ENCODE measurements at places on chromosomes 11 and 22.

- no peak for DNase-seq
Measured at GRCh38 chr11:124724979-124725718, 14.6 kb upstream of the NRGN start.

DNA sequence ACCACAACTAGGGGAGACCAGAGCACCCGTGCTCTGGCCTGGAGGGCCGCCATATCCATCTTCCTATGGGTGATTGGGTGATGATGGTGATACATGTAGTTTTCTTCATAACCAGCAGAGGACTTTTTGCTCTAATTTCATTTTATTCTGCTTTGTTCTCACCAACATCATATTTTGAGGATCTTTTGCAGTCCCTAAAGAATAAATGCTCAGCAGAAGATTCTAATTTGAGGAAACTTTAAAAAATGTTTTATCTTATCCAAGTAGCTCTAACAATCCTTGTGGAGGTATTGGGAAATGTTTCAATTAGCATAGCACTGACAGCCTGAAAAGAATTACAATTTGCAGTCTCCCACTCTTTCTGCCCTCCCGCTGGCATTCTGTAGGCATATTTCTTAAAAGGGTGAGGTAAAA is 544.0 kb downstream of the NTM start:
- no peak for DNase-seq

- no peak for DNase-seq
Measured at GRCh38 chr22:45335021-45335818, 25.5 kb downstream of the FAM118A start.

DNA sequence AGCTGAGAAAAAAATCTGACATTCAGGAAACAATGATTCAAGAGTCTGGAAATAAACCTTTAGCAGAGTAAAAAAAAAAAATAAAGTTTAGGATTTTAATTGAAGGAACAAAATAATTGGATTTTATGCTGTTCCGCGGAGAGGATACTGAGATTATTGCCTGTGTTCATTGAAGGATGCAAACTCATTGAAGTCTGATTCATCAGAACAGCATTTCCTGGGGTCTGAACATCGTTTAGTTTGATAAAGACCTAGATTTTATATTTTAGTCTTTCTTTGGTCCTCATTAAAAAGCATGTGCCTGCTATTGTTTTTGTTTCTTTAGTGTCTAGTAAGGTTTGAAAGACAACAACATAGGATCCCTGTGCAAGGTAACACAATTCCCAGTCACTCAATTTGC is 4.5 kb downstream of the TLCD5 start:
- DNase-seq, result no peak

GRCh38 chr11:11592146-11592684 is 29.6 kb downstream of the GALNT18 start:
- no peak for DNase-seq

DNA sequence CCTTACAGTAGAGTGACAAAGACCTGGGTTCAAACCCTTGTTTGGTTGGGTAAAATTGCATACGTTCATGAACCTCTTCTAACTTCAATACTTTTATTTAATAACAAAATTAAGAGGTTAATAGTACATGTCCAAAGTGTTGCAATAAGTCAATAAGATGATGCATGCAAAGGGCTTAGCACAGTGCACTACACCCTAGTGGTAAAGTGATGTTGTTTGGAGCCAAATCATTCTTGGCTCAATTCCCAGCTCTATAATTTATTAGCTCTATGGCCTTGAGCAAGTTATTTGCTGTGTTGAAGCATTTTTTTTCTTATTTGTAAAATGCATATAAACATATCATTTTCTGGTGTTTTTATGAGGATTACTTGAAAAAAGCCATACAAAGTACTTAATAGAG is 945.3 kb downstream of the LRRC4C start:
- peak; percentile 4 for DNase-seq

- no peak for DNase-seq
Measured at GRCh38 chr22:43330178-43331068, 12.7 kb downstream of the SCUBE1 start.

DNA sequence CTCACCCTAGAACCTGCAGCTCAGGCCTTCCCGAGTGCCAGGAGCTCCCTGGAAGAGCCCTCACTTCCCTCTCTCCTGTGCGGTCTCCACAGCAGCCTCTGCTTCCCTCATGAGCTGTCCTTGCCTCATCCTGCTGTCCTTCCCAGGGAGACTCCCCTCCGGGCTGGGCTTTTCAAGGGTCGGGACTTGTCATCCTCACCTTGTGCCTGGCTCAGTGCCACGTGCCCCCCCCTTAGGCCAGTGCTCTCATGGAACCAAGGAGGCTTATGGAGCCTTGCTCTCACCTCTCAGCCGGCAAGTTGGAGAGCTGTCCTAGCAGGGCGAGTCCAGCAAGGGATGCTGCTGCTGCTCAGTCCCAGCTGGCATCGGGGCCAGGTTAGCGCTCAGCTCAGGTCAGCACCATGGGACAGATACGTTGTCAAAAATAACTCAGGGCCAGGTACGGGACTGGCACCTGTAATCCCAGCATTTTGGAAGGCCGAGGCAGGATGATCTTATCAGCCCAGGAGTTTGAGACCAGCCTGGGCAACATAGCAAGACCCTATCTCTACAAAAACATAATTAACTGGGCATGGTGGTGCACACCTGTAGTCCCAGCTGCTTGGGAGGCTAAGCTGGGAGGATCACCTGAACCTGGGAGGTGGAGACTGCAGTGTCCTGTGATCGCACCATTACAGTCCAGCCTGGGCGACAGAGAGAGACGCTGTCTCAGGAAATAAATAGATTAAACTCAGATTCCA is 13.6 kb downstream of the CTTN start:
- no peak for DNase-seq

DNA sequence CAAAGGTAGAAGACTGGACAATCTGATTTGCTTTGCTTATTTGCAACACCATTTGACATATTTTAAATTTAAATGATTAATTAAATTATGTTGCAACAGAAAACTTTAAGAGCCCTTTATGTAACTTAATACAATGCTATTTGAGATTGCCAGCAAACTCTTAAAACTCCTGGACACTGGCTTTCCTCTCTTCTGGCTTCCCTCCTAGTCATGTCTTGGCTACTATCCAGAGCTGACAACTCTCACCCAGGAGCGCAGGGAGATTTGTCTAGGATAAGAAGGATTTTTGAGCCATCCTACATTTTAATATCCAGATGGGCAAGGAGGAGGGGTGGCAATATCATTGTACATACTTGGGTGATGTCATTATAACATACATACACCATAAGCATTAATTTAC is 134.3 kb downstream of the ELP4 start:
- peak; percentile 39 for DNase-seq

DNA sequence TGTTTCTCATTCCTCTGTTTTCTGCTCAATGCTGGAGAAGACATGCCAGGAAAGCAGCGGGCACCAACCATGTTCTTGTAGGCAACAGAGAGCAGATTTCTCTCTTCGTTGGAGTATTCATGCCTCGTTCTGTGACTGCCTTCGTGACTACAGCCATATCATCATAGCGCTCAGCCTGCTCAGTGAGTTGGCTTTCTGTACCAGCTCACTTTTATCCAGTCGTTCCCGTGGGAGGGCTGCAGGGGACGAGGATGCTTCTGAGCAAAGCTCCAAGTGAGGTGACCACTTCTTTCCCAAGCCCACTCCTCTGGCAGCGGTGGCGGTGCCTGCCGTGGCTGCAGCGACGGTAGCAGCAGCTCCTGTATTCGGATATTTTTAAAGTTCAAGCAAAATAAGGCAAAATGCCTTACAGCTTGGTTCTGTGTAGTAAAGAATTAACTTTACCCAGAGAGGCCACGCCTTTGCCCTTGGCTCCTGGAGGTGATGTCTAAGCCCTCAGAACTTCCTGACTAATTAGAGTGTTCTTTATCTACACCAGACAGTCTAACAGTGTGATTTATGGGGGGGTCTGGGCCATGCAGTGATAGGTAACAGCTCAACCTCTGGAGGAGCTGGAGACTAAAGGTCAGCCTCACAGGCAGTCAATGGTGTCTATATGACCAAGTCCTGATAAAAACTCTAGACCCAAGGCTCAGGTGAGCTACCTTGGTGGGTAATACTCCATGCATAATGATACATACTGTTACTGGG is 35.3 kb downstream of the LDHAL6A start:
- DNase-seq, result no peak

- DNase-seq, result peak; percentile 12
Measured at GRCh38 chr11:10693509-10694081, at the start of gene IRAG1. Gene IRAG1, minus strand, starts transcription at chr11:10693755. Its CDS starts 153 bp downstream, at chr11:10693602.

DNA sequence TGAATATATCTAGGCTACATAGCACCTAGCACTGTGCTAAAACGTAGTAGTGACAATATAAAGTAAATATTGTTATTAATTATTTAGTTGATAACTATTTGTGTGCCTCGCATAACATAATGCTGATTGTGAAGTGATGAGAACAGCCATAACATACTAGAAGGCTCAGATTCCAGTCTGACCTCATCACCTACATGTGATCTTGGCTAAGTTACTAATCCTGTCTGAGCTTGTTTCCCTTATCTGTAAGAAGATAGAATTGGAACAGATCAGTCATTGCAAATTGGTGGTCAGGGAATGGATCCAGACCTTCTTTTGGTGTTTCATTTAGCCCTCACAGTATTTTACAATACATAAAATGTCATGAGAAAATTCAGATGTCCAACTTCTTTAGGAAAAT is 103.4 kb upstream of the SEZ6L start:
- no peak for DNase-seq

DNA sequence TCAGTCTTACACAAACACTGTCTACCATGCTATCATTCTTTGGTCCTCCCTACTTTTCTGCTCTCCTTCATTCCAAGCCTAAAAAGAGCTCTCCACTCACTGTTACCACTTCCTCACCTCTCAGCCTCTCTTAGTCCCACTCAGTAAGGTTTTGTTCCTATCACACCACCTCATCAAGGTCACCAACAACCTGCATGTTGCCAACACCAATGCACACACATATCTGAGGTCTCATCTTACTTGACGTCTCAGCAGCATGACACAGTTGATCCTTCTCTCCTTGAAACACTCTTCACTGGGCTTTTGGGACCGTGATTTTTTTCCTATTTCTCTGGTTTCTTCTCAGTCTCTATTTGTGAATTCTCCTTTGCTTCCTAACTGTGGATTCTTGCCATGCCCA is 8.1 kb downstream of the PISD start:
- no peak for DNase-seq

- no peak for DNase-seq
Measured at GRCh38 chr11:46913484-46913883, 4.9 kb downstream of the LRP4 start.

DNA sequence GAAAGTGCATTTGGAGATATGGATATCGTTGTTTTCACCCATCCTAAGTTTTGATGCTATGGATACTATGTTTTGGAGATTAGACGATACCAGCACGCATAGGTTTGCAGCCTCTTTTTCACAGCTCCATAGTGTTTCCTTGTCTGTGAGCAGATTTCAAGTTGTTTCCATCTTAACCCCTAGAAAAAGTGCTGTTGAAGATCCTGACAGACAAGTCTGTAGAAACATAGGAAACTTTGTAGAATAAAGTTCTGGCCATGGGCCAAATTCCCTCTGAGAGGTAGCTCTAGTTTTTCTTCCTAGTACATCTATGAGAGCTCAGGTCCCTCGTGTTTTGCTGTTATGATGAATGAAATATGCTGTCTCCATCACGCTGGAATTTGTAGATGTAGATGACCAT is 32.4 kb downstream of the ST3GAL4 start:
- DNase-seq, result no peak

DNA sequence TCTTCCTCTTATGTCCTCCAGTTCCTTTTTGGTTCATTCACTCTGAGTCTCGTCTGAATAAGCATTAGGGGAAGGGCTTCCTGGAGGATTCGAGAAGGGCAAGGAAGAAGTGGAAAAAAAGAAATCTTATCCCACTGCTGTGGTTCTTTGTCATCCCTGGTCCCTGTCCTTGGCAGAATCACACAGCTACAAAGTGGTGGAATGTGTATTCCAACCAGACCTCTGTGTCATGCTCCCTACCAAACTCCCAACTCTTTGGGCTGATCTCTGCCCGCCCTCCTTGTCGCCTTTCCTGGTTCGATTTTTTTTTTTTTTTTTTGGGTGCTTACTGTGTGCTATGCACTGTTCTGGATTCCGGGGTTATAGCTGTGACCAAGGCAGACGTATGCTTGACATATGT is 61.0 kb downstream of the TEAD1 start:
- DNase-seq, result no peak

DNA sequence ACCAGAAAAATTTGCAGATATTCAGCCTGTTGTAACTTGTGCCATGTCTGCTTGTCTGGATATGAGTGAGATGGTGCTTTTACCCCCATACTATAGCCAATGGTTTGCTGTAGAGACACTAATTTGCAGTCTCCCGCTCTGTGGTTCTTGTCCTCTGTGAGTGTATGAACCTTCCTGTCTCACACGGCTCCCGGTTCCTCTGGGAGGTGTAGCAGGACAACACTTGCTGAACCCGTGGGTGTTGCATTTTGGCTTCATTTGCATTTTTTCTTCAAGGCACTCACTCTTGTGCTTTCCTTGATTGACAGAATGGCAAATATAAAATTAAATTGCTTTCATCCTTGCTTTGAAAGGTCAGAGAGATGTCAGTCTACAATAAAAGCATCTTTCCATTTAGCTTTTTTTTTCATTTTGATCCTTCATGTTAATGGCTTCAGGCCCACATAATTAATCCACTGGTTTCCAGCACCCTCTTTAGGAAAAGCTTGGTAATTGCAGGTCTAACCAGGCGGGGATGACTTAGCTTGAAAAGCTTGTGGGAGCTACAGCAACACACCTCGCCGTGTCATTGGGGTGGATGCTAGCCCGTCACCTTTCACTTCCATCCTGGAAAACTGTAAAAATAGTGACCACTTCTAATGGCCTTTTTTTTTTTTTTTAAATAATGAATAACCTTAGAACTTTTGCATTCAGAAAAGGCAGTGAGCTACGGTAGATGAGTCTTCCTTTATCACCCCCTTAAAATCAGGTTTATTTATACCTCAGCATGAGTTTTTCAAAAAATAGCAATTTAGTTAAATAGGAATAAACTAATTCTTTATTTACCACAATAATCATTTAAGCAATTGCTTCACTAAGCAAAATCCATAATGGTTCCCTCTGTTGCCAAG is 27.4 kb upstream of the ST14 start:
- peak; percentile 61 for DNase-seq

GRCh38 chr11:16613512-16614381 is 124.7 kb upstream of the C11orf58 start:
- DNase-seq, result peak; percentile 75

DNA sequence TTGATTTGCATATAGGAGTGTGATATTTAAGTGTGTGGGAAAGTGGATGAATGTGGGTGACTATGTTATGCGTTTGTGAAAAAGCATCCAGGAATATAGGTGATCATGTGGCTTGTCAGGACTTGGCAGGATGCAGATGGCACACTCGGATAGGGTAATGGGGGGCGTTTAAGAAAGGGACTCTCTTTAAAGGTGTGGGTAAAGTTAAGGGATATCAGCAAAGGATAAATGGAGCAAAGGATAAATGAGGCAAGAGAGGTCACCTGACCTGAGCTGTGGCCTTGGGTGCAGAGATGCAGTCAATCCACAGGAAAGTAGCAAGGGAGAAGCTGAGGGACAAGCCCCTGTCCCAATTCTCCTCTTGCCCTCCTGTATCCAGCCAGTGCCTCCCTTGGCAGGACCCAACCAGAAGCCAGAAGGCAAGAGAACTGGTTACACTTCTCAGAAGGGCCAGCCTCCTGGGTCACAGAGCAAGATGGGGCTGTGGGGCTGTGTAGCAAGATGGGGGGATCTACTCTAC is 47.5 kb upstream of the GRAMD1B start:
- DNase-seq, result no peak

GRCh38 chr11:94613120-94613519 is 46.0 kb downstream of the PIWIL4 start:
- DNase-seq, result no peak

All from amniotic epithelial cell (primary cell).